Left forelimb (tissue), 1 donor: ENCODE measurements at places on chromosomes 12 and 14.

DNA sequence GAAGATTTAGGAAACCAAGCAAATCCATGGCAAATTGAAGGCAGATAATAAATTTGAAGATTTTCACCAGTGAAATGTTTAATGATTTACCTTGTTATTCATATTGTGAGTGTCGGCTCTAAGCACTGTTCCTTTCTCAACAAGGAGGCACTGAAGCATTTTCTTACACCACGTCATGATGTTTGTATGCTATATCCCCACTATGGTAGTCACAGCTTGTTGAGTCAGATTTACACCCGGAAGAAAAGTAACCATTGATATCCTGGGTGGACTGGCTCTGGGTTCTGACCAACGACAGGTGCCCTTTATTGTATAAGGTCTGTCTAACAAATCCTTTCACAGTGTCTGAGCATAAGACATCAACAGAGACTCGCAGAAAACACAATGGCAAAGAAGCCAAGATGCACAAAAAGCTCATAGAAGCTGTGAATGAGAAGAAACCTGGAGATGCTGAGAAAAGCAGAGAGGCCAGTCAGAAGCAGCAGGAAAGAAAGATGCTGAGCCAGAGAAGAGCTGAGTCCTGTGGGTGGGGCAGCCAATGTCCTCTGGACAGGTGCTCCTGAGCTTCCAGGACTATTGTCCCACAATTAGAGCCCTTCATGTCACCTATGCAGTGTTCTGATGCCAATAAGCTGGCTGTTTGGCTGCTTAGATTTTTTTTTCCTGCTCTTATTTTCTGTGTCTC lies 49.7 kb upstream of the ARHGAP5 start:
- no peak for DNase-seq

DNA sequence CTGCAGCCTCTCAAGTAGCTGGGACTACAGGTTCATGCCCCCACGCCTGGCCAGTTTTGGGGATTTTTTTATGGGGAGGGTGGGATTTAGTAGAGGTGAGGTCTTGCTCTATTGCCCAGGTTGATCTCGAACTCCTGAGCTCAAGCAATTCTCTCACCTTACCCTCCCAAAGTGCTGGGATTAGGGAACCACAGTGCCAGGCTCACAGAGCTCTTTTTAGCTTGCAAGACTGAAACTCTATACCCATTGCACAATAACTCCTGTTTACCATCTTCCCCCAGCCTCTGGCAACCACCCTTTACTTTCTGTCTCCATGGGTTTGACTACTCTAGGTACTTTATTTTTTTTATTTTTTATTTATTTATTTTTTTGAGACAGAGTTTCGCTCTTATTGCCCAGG lies 25.7 kb upstream of the CDK17 start:
- no peak for DNase-seq

DNA sequence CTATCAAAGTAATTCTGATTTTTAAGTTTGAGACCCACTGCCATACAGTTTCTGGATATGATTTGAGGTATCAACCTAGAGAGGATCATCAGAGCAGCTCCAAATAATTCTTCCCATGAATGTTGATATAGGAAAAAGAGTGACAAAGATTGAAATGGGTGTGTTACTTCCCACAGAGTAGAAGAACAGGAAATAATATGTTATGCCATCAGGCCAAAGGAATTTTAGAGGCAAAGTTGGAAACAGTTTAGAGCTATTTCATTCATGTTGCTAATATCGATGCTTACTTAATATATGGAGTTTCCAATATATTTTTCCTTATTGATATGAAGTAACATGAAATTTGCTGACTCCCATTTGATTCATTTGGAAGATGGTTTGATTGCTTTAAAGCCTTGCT lies 8.9 kb upstream of the MSRB3 start:
- DNase-seq: no peak

- no peak for DNase-seq
Measured at GRCh38 chr14:89810101-89810500, 144.4 kb downstream of the EFCAB11 start.

DNA sequence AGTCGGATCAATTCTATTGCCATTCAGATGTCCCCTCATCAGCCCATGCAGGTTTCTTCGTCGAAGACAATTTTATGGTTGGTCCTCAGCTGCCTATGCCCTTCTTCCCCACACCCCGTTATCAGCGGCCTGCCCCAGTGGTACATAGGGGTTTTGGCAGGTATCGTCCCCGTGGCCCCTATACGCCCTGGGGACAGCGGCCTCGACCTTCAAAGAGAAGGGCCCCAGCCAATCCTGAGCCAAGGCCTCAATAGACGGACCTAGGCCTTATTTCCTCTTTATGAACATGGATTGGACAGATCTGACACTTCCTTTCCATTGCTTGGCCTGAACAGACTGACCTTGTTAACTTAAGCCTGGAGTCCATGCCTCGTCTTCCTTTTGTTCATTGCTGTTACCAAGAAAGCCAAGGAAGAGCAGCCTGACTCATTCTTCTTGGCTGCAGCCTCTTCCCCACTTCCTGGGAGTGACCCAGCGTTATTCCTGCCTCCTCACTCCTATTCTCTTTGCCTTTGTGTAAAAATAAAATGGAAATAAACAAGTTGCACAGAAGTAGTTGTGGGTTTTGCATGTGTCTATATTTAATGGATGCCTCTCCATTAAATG lies 156.5 kb upstream of the AMIGO2 start:
- no peak for DNase-seq

- DNase-seq: no peak
Measured at GRCh38 chr14:54355698-54356097, 41.1 kb upstream of the CDKN3 start.

DNA sequence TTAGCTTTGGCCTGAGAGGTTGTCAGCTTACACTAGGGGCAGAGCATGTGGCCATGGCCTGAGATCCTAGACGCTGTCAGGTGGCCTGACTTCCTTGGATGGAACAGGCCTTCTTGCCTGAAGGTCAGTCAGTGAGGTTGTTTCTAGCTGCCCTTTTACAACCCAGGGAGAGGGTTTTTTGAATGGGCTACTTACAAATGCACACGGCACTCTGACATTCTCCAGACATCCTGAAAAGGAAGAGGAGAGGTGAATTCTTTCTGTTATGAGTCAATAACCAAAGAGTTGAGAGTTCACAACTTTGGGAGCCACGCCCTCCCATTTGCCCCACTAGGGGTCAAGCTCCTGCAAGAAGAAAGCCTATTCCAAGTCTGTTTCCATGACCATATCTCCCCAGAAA lies 7.8 kb downstream of the KRT76 start:
- no peak for DNase-seq

DNA sequence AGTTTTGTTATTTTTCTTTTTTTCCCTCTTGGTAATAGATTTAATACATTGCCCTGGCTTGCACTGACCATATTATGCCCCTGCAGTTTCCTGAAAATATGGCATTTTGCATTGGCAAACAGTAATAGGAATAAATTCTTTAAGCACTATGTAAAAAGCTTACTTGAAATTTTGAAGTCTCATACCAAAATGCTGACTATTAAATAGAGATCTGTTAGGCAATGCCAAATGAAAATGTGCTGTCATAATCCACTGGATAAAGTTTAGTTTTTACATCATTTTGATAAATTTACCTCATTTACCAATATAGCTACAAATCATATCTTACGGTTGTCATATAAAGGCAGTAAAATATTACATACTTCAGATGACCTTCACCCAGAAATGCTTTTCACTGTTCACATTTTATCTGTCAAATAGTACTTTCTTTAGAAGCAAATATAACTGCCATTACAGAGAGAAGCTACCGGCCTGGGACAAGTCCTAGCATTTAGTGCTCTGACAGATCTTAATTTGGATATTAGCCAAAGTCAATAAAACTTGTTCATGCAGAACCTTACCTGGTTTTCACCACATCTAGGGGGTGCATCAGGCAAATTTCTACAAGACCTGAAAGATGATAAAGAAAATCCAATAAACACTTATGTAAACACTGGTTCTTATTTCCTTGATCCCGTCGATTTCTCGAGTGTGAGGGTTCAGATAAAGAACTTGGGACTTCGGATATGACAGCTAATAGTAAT lies 212.9 kb downstream of the PAX9 start:
- no peak for DNase-seq

DNA sequence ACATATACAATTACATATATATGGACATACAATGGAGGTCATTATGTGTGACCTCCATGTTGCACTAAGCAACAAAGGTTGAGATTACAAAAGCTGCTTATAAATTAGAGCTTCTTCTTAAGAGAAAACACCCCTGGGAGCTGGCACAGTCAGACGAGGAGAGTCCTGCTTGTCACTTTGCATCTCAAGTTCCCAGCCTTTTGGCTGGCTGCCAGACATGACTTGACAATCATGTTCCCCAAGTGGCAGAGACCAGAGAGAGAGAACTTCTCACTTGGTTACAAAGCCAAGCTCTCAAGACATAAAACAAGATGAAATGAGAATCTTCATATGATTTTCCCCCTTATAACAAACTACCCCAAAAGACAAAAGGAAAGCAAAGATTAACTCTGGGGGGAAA lies 8.5 kb upstream of the SYNJ2BP start:
- DNase-seq: no peak

DNA sequence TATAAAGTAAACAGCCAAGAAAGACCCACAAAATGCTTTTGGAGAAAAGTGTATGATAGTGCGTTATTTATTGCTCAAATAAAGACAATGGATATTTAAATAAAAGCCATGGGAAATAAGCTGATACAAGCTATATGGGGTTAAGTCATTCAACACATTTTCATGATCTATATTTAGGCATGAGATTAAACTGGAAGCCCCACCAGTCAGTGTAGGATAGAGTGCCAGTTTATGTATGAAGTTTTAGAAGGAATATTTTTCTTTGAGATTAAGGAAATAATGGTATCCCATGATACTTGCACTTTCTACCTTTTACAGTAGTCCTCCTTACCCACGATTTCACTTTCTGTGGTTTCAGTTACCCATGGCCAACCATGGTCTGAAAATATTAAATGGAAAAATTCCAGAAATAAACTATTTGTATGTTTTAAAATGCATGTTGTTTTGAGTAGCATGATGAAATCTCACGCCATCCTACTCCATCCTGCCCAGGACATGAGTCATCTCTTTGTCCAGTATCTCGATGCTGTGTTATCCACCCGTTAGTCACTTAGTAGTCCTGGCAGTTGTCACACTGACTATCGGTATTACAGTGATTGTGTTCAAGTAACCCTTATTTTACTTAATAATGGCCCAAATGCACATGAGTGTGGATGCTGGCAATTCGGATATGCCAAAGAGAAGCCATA lies 22.3 kb downstream of the SYT1 start:
- no peak for DNase-seq

- DNase-seq: peak; percentile 81
Measured at GRCh38 chr14:55102141-55102621, 26.9 kb upstream of the LGALS3 start.
